Pancreas (tissue), 10 donors: ENCODE measurements at places on chromosomes 2 and 18. TPM values are rescaled to one million over a fixed set of nuclear protein-coding genes. Genes with fewer than 3 reads are reported as not detected.
A peak's percentile ranks its signal among the peaks of the same experiment; 100 is the strongest.

The NGEF gene
- 6.5 TPM for total RNA-seq

The BIRC6 gene
- 46.7 TPM for total RNA-seq

- DNase-seq: no peak
These were observed 3.7 kb upstream of the MEIS1 start for GRCh38 chr2:66431274-66431642.

The GPR45 gene
- not detected for total RNA-seq

- DNase-seq: no peak
These were observed 127.9 kb downstream of the ZFP36L2 start for GRCh38 chr2:43098539-43098938.

- no peak for DNase-seq
These were observed 4.7 kb downstream of the CAPG start for GRCh38 chr2:85405201-85406059.

- no peak for DNase-seq
These were observed 120.2 kb downstream of the GBX2 start for GRCh38 chr2:236047886-236048540.

The POTEI gene
- total RNA-seq: 0.24 TPM

DNA sequence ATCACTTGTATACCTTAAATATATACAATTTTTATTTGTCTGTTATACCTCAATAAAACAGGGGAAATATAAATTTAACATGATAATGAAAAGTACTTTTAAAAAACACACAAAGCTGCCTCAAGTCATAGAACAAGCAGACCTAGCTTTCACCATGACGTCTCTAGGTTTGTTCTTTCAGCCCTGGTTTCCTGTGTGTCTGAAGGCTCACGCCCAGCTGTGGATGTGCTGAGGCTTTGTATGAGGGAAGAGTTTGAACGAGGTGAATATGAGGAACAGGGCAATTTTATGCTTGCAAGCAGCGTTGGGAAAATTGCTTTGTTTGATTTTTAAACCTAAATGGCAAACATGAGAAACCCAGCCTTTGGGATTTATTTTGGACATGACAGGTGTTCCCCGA is 15.3 kb downstream of the SH3RF3 start:
- DNase-seq: no peak

DNA sequence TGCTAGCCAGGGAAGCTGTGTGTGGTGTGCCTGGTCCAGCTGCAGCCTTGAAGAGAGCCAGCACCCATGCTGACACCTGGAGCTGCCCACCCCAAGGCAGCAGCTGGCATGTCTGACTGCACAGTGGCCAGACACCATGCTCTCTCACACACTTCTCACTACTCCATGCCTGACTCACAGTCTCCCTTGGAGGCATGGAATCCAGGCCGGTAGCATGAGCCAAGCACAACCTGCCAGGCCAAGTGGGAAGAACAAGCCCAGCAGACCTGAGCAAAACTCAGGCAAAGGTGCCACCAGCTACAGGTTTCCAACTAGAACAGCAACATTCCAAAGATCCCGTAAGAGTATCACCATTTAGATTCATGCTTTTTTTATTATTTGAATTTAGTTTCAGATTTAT is 625.3 kb upstream of the LRRTM4 start:
- no peak for DNase-seq

DNA sequence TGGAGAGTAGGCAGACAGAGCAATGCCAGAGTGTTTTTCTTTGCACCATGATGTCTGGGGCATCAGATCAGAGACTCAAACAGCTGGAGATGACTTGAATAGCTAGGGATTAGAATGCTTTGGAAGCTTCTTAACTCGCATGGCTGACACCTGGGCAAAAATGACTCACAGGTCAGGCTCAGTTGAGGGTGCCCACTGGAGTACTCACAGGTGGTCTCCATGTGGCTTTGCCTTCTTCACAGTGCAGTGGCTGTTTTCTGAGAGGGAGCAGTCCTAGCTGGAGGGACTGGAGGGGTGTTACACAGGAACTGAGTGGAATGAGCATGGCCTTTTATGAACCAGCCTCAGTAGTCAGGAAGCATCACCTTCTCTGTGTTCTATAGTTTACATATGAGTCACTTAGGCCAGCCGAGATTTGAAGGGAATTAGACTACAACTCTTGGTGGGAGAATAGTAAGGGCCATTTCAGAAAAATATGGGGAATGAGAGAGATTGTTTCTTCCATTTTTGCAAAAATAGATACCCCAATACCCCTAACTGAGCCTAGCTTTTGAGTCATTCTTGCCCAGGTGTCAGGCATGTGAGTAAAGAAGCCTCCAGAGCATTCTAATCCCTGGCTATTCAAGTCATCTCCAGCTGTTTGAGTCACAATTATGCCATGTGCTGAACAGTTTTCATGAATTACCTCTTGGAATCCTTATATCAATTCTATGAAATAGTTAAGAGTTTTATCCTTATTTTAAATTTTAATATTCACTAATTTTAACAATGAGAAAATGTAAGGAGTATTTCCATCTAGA is 7.1 kb upstream of the PPP1R1C start:
- DNase-seq: no peak

The CCDC74B gene
- 0.49 TPM for total RNA-seq

GRCh38 chr2:58347810-58348209 is 106.7 kb upstream of the FANCL start:
- DNase-seq: no peak

GRCh38 chr2:111618978-111619902 is 264.8 kb downstream of the ANAPC1 start:
- no peak for DNase-seq

DNA sequence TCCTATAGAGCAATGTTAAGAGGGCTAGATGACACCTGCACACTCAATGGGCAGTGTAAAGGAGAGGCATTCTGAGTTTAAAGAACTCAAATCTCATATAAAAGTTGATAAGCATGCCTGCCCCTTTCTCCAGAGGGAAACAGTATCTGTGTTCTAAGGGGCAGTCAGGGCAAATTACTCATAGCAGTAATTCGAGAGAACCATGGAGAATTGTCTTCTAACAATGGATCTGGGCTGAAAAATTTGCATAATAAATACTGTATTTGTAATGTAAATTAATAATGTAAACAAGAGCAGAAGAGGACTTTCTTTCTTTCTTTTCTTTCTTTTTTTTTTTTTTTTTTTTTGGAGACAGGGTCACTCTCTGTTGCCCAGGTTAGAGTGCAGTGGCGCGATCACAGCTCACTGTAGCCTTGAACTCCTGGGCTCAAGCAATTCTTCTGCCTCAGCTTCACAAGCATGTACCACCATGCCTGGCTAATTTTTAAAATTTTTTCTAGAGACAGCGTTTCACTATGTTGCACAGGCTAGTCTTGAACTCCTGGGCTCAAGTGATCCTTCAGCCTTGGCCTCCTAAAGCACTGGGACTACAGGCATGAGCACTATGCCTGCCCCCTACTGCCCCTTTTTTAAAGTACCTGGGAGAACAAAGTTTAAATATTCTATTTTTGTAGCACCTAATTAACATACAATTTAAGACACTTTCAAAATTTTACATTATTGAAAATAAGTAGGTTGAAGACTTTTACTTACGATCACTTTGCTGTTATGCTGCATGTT is 70.6 kb downstream of the OTX1 start:
- DNase-seq: no peak

DNA sequence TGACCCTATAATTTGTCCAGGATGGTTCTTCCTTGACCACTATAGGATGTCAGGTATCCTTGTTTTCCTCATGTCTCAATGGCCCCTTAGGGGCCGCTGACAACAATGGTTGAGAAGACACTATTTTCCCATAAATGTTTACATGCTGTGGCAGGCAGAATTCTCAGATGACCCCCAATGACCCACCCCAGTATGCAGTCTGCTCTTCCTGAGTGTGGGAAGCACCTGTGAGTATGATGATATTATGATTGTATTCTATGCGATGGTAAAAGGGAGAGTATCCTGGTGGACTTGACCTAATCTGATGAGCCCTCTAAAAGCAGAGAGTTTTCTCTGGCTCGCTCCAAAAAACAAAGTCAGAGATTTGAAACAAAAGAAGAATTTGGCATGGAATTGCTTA is 123.1 kb upstream of the DLX2 start:
- no peak for DNase-seq

DNA sequence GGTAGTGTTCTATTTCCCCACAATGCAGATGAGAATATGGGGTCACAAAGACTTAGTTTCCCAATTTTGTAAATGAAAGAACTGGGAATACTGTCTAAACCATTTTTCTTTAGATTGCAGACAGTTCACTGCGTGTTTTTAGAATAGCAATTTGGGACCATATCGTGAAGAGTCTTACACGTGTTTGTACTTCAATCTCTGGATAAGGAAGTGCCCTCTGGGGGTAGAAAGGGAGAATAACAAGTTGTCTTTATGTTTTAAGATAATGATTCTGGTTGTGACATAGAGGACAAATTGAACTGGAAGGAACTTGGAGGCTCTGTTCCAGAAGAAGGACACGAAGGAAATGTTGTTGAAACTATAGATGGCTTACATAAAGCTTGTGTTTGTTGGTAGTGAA is 457.7 kb downstream of the CBLN2 start:
- DNase-seq: no peak

DNA sequence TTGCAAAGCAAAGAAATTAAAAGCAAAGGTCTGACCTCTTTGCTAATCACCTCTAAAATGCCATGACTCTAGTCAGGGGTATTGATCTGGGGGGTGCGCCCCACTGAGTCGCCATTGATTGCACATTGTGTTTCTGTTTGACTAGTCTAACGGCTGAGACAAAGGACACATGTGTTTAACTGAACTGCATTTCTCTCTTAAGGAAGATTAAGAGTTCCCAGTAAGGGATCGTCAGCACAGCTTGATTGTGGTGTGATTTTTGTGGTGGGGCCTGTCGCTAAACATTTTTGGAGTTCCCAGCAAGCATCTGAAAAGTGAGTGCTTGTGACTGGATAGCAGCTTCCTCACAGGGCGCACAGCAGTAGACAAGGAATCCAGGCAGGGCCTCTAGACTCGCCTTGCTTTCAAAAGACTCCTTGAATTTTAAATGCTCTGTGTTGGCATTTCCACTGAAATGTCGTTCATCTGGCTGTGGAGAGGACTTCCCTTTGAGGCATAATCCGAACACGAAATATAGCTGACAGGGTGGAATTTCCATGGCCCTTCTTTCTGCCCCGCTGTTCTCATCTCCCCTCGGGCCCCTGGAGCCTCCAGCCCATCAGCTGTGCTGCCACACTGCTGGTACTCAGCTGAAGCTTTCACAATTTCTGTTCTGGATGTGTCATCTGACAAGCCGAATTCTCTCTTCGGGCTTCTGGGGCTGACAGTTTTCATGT is 126.3 kb downstream of the FAM168B start:
- DNase-seq: no peak

DNA sequence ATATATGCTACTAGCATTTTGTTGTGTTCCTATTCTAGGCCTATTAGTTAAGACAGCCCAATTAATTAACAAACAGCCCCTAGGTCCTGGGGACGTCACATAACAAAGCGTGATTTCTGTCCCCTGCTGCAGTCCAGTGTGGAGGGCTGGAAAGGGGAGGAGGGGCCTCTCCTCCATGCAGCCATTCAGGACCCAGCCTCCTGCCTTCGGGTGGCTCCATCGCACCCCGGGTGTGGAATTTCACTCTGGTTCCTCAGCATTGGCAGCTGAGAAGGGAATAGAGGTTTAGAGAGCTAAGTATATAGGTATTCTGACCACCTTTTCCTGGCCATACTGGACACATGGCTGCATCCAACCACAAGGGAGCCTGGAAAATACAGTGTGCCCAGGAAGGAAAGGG is 42.4 kb downstream of the MC2R start:
- no peak for DNase-seq

The ANTXR1 gene
- 1.9 TPM for total RNA-seq

The RGPD3 gene
- not detected for total RNA-seq

DNA sequence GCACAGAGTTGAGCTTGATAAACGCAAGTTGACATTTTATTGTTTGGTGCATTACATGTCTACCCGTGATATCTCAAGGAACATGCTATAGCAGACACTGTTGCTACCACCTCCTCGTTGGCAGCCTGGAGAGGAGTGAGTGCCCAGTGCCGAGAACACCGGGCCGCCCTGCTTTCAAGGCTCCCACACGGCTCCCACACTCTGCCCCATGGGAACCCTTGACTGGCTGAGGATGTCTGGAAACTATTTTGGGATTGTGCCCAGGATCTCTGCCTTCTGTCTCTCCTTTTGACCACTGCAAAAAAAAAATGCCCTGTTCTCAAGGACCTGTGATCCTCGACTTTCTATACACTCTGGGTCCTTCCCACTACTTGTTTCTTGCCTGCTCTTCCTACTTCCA is 21.1 kb downstream of the TET3 start:
- no peak for DNase-seq

- no peak for DNase-seq
These were observed 13.8 kb upstream of the TTC27 start for GRCh38 chr2:32614084-32614483.

The KHK gene
- 6.4 TPM for total RNA-seq

The BOLL gene
- total RNA-seq: not detected

The PSTPIP2 gene
- total RNA-seq: 2.3 TPM

The OSR1 gene
- total RNA-seq: 2.7 TPM

DNA sequence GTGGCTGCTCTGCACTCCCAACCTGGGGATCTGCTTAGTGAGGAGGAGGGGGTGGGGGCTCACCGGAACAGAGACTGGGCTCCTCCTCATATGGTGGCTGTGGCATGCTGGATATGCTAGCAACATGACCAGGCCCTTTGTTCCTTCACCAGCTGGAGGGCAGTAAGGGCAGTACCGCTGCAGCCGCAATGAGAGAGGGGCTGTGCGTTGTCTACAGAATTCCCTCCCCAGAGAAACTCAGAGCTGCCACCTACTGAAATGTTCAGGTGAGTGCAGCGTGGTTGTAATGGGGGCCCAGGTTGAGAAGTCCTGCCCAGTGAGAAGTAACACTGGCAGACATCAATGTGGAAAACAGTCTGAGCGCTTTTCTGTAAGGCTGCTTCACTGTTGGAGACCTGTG is 1211.9 kb upstream of the NXPH2 start:
- DNase-seq: peak; percentile 18

The ERICH2 gene
- 0.62 TPM for total RNA-seq

DNA sequence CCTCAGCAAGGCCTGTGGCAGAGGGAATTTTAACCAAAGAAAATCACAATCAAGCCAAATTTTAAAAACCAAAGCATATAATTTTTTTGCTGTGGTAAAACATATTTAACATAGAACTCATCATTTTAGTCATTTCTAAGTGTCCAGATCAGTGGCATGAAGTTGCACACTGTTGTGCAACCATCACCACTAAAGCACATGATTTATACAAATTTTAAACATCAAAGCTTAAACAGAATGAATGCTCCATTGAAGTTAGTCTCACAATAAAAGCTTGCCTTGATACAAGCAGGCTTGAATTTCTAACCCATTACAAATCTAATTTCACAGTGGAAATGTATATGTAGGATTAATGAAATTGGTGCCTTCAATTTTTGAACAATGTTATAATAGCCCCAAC is 31.2 kb downstream of the FTCDNL1 start:
- DNase-seq: no peak

- no peak for DNase-seq
These were observed 588.6 kb downstream of the NRXN1 start for GRCh38 chr2:50443288-50443687.

The ADCYAP1 gene
- total RNA-seq: 8.4 TPM

DNA sequence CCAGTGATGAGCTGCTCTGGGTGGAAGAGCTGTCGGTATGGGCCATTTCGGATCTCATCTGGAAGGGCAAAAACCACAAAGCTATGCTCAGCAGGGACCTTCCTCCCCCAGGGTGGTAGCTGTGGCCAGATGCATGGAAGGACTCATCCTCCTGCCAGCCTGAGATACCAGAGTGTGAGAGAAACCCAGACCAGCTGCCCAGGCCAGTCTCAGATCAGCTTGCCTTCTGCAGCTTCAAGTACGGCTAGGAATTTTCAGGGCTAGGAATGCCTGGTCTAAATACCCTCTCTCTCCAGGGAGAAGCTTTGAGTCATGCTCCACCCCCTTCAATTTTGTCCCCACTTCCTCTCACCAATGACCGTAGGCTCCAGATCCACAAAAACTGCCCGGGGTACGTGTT is 1.4 kb upstream of the TUBA4B start:
- no peak for DNase-seq
